T1000 (cell line): ENCODE measurements at places on chromosomes 7 and 10.

GRCh38 chr10:28906415-28906814 lies 229.1 kb downstream of the BAMBI start:
- no peak for DNase-seq

GRCh38 chr10:116259638-116260037 lies 13.4 kb downstream of the GFRA1 start:
- DNase-seq = no peak

GRCh38 chr10:59868696-59869593 lies 37.4 kb downstream of the CCDC6 start:
- DNase-seq = no peak

DNA sequence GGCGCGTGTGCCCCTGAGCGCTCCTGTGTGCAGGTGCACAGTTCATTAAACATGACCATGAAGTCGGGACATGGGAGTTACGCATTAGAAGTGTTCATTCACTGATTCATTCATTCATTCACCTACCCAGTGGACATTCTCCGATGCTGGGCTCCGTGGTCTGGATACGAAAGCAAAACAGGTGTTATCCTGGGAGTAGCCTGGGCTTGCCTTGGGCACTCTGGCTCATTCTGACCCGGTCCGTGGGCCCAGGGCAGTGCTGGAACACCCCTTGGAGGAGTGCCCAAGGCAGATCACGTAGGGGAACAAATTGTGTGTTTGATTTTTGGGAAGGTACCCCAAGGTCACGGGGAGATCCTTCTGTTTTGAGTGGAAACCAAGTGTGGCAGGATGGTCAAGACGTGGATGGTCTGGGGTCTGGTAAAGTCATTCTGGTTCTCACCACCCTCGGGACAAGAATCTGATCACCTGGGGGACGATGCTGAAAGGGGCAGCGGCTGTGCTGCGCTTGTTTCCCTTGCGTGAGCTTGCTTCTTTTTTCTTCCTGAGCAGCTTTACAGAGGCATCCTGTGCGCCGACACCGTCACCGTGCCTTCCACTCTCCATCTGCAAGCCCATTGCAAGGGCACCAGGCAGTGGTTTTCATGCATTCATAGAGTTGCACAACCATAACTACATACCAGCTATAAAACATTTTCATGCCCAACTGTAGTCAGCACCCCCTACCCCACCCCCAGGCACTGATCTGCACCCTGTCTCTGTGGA lies 10.1 kb downstream of the ELFN1 start:
- DNase-seq = no peak

DNA sequence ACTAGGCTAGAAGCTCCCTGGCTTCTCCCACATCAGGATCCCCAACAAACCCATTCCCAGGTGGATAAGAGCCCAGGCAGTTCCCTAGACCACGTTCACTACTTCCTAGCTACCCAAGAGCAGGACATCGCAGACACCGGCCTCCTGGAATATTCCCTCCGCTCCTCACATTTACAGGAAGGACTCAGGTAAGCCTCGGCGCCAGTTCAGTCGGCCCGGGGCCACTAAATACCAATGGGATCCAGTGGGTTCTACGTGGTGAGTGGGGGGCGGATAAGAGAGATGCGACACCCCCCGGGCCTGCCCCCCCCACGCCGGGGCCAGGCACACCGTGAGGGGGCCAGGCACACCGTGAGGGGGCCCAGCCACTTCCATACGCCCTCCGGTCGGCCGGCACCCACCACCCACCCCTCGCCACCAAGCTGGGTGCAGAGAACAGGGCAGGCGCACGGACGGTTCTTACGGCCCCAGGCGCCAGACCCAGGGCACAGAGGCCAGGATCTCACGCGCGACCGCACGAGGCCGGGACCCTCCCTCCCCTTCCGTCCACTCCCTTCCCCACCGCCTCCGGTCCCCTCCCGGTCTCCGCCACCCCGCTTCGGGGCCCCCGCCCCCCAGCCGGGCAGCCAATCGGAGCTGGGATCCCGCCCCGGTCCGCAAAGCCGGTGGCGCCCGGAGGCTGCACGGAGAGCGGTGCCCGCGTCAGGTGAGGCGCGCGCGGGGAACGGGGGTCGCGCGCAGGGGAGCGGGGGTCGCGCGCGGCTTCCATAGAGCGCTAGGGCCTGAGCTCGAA lies at the start of gene BLVRA:
BLVRA (plus strand) TSS at position 652 of the 793 bp plus-strand sequence. CDS start 12,479 bp downstream, outside the sequence.
- DNase-seq = peak; percentile 18

DNA sequence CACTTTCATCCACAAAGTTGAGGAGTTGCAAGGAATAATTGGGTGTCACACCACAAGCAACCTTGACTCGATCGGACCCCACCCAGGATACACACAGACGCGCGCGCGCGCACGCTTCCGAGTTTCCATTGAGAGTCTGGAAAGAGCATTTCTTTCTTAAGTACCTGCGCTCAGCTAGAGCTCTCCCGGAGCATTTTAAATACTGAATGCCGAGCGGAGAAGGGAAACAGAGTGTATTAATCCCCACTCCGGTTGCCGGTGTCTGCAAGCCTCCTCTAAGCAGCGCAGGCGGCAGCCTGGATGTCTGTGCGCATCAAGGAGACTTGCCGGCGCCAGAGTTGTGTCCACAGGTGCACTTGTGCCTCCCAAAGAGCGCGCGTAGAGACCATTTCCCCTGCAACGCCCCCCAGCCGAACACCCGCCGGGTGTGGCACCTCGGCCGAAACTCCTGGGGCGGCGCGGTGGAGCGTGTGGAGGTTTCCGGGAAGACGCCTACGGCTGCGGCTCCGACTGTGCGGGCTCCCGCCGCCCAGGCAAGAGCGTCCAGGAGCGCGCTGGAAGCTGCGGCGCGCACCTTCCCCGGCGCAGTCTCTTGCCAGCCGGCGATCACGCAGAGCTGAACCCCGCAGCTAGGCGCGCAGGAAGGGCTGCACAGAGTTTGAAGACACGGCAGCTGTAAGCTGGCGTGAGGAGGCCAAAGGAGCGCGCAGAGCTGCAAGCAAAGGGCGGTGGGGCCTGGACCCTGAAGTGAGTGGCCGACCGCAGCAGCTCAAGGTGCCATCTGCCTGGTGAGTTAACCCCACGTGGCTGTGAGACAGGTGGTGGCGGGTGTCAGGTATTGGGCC lies 1.1 kb upstream of the FEZF1 start:
- no peak for DNase-seq

GRCh38 chr7:104225451-104225850 lies 17.6 kb upstream of the ORC5 start:
- DNase-seq = no peak

- no peak for DNase-seq
Observed at GRCh38 chr10:29668628-29669027, 33.9 kb upstream of the SVIL start.

GRCh38 chr7:45977256-45977780 lies 56.2 kb upstream of the IGFBP3 start:
- no peak for DNase-seq

- DNase-seq = no peak
Observed at GRCh38 chr10:124906551-124907001, 35.3 kb upstream of the ZRANB1 start.

DNA sequence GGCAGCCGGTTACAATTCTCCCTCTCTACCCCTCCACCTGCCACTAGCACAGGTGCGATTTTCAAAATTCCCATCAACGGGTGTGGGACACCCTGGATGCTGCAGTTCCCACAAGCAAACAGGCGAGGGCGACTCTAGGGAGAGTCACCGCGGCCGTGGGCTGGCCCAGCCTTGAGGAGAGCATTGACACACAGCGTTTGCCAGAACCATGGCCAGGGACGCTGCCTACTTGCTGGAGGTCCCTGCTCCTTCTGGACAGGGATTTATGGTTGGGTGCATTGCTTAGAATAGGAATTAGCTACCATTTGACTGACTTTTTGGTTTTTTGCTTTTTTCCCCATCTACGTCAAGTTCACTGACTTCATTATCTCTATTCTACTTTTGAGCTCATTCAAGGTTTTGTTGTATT lies 19.0 kb upstream of the CLDN4 start:
- DNase-seq = no peak

DNA sequence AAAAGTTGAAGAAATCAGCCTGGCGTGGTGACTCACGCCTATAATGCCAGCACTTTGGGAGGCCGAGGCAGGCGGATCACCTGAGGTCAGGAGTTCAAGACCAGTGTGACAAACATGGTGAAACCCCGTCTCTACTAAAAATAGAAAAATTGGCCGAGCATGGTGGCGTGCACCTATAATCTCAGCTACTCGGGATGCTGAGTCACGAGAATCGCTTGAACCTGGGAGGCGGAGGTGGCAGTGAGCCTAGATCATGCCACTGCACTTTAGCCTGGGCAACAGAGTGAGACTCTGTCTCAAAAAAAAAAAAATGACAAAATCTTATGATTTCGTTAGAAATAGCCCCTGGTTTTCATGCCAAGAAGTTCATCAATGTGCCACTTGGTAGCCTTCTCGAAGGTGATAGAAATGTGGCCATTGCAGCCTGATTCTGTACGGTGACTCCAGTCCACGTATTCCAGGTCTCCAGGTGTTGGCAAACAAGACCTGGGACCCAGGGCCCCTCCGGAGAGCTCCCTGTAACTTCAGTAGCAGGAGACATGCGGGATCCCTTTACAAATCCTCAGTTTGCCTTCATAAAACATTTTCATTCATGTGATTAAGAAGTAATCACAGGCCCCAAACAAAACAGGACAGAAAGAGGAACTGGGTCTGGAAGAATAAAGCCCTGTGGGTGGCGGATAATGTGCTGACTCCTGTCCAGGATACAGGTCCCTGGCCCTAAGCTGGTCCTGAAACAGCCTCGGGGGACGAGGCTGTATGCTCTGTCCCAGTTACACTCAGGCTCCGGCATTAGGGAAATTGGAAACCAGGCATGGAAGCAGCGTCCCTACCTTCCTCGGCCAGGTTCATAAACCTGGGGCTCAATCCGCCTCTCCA lies 207.3 kb upstream of the SH2B2 start:
- DNase-seq = no peak

DNA sequence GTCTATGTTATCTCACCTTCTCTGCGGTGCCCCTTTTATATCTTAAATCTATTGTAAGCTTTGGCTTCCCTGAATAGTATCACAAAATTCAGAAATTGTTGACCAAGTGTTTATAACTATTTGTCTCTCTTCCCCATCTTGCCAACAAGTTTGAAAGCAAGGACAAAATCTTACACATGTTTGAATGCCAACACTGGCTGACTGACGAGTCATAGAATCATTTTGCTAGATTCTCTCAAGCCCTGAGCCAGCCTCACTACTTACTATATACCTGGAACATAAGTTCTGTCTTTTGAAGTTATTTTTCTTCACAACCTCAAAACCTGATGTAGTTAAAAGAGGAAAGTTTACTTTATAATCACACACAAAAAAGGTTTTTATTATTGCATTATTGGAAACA lies 700.7 kb downstream of the PHTF2 start:
- no peak for DNase-seq

- no peak for DNase-seq
Observed at GRCh38 chr7:44922351-44922694, 37.0 kb upstream of the PURB start.

GRCh38 chr7:140883378-140883777 lies 41.4 kb downstream of the BRAF start:
- DNase-seq = no peak

DNA sequence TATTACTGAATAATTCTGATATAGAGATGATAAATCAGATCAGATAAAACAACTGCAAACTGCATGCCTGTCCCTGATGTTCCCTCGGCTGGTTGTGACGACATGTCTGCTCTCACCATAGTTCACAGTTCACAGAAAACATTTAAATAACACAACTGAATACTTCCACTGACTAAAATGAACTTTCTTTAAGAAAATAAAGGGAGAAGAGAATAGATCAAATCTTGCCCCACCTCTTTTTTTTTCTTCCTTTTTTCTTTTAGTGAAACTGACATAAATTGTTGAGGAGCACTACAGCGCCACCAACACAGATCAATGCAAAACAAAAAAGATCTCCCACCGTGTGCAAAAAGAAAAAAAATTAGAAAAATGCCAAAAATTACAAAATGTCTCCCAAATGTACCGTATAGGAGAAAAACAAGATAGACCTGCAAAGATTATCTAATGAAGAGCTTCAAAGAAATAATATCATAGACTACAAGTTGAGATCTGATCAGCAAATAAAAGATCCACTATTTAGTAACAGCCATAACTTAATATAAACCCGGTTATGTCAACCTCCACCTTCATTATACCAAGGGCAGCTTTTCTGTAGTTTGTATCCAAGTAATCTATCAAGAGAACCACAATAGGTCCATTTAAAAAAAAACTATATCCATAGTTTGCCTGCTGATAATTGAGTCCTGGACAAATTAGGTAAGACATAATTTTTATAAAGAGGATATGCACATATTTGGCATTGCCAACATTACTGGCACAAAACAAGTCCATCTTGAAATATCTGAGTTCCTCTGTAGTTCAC lies 30.7 kb upstream of the EPC1 start:
- no peak for DNase-seq

GRCh38 chr7:63025815-63026214 lies 972.8 kb upstream of the ZNF722 start:
- no peak for DNase-seq

DNA sequence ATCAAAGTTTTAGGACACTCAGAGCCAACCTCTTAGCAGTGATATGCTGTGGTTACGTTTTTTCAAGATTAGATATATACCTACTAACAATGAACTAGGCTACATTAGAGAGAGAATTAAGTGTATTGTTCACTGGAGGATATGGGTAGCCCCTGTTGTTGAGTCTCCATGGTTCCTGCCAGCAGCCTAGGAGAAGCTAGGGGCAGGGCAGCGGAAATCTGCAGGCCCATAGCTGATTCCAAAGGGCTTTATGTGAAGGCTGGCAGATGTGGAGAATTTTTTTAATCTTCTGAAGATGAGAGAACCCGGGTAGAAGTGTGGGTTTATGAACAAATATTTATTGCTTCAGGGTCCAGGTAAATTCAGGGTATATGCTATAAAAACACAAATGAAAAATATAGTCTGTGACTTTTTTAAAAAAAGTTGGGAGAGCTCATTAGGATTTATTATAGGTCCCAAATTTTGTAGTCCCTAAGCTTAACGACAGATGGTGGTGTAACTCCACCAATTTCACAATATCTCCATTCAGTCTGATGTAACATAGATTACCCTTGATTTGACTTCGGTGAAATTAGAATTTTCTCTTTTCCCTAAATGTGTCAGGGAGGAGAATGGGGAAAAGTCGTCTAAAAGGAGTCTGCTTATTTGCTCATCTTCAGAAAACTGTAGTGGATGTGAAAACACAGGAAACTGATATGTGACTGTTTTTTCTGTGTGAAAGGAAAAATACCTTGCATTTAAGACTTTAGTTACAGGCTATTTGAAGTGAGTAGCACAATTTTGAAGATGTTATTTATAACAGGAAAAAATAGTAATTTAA lies 163.0 kb upstream of the PPP1R3A start:
- no peak for DNase-seq

DNA sequence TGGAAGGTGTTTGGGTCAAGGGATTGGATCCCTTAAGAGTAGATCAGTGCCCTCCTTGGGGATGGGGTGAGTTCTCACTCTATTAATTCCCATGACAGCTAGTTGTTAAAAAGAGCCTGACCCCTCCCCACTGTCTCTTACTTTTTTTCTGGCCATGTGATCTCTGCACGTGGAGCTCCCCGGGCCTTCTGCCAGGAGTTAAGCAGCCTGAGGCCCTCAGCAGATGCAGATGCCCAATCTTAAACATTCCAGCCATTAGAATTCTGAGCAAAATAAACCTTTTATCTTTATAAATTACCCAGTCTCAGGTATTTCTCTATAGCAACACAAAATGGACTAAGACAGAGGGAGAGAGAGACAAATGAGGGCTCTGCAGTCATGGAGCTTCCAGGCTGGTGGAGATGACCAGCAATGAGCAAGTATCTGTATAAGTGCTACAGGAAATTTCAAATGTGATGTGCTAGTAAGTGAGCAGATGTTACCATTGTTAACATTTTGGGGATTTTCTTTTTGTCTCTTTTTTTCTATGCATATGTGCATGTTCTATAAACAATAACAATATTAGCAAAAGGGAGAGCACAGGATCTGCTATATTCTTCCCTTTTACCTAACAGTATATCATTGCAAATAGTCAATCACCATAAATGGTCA lies 26.7 kb downstream of the PLPP4 start:
- no peak for DNase-seq
